SK-MEL-5 (cell line): ENCODE measurements at places on chromosomes 4 and X. TPM values are rescaled to one million over a fixed set of nuclear protein-coding genes. Genes with fewer than 3 reads are reported as not detected.

Gene USP11
- 28.6 and 37.5 TPM in 2 replicates for total RNA-seq

Gene CCNA2
- total RNA-seq: 37.0 and 42.4 TPM in 2 replicates

Gene GPC3
- total RNA-seq: 0.16 TPM in 1 of 2 replicates, not detected in the other

Gene FAM114A1
- total RNA-seq: 33.0 and 38.6 TPM in 2 replicates

Gene SH2D1A
- total RNA-seq: 0.13 TPM in 1 of 2 replicates, not detected in the other
